Calu3 (cell line): ENCODE measurements at places on chromosomes 2 and 18. TPM values are rescaled to one million over a fixed set of nuclear protein-coding genes. Genes with fewer than 3 reads are reported as not detected.
A peak's percentile ranks its signal among the peaks of the same experiment; 100 is the strongest.

DNA sequence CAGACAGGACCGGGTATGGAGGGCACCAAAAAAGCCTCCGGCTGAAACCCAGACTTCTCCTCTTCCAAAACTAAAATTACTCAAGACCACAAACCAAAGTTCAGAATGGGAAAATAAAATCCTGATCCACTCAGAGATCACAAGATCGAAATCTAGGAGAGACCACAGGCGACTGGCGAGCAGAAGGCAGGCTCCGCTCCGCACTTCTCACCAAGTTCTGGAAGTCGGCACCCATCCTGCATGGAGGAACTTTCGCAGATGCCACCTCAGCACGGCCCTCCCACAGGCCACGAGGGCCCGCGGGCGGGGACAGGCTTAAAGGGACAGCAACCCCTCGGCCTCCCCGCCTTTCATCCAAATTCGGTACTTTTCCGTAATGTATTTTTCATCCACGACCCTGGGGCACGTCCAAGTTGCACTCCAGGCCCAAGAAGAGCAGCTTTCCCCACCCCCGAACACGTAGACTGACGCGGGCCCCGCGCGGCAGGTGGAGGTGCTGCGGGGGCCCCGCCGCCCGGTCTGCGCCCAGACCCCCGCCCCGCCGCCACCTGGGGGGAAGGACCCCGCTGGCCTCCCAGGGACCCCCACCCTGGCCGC is 43.7 kb downstream of the HDLBP start:
- peak; percentile 77 for DNase-seq

GRCh38 chr2:18930971-18931370 is 341.6 kb upstream of the NT5C1B start:
- no peak for DNase-seq

STAT4 gene
- total RNA-seq: 0.85 and 1.3 TPM in 2 replicates

GRCh38 chr18:57947117-57947516 is 96.9 kb upstream of the NEDD4L start:
- no peak for DNase-seq

DNA sequence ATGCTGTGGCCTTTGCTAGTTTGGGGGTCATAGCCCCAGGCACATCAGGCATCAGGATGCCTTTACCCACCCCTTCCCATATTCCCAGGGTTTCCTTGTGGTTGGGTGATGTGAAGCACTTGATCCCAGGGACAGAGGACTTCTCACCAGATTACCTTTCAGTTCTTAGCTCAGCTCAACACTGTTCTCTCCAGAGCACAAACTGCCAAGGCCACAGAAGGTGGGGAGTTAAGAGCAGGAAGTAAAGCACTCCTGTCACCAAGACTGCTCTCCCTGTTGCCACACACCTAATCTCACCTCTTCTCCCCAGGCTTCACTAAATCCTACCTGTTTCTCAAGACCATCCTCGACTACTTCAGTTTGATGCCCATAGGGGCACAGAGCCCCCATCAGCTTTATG is 25.9 kb downstream of the FHOD3 start:
- DNase-seq: no peak

FAM110C gene
- 17.9 and 20.6 TPM in 2 replicates for total RNA-seq

B4GALT6 gene
- 11.1 and 22.0 TPM in 2 replicates for total RNA-seq

DNA sequence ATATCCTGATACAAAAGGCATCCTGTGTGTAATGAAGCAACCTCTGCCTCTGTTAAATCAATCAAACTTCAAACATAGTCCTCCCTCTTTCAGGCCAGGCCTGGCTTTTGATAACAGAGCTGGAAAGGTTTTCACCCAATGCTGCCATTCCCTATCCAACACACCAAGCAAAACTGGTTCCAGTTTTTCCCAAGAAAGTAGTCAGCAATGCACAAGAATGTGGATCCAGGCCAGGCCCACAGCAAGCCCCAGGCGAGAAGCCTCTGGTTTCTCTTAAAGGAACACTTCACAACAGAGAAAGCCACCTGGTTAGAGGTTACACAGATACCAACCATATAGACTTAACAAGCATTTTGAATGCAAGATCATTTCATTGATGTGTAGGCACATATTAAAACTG is 49.2 kb upstream of the CCDC150 start:
- DNase-seq: no peak

- DNase-seq: no peak
These were observed 8.6 kb downstream of the GNLY start for GRCh38 chr2:85702800-85703199.

DNA sequence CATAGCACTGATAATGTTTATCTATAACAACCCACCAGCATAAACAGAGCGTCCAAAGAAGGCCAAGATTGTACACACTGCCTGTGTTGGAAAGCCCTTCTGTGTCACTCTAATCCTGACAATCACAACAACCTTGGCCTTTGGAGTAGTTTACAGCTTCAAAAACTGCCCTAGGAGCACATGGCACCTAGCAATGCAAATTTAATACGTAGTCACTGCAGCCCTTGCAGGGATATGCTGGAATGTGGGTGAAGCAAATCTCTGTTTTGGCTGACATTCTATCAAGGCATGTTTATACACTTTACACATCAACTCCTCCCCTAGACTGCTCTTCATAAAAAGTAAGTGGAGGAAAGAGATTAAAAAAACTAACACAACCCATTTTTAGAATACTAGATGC is 66.8 kb downstream of the GRB14 start:
- no peak for DNase-seq

DNA sequence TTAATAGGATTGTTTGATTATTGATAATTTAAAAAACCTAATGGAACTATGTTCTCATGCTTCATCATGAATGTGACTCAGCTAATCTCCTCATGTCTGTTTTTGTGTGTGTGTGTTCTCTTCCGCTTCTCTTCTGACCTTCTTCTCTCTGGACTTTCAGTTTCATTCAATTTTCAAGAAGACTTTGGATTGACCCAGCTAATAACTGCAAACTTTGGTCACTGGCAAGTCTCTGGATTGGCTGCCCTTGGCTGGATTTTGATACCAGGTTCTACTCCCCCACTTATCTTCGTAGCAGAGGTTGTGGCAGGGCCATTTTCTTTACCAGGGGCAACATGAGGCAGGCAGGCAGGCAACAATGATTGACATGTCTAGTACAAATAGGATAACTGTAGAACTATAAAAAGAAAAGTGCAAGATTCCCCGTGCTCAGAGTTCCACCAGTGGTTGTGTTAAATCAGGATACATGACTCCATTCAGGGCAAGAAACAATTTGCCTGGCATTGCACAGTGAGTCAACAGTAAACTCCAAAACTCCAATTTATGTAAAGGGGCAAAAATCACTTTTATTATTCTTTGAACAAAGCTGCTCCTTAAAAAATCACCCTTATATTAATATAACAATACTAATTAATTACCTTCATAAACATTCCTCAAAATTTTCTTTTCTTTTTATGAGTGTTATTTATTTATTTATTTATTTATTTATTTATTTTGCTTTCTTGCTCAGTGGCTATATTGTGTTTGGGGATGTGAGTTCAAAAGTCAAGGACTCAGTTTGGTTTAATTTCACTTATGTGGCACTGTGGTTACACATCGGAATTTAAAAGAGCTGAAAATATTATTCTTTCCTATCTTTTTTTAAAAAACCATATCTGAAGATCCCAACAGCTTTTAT is 167.6 kb downstream of the RND3 start:
- DNase-seq: no peak

DNA sequence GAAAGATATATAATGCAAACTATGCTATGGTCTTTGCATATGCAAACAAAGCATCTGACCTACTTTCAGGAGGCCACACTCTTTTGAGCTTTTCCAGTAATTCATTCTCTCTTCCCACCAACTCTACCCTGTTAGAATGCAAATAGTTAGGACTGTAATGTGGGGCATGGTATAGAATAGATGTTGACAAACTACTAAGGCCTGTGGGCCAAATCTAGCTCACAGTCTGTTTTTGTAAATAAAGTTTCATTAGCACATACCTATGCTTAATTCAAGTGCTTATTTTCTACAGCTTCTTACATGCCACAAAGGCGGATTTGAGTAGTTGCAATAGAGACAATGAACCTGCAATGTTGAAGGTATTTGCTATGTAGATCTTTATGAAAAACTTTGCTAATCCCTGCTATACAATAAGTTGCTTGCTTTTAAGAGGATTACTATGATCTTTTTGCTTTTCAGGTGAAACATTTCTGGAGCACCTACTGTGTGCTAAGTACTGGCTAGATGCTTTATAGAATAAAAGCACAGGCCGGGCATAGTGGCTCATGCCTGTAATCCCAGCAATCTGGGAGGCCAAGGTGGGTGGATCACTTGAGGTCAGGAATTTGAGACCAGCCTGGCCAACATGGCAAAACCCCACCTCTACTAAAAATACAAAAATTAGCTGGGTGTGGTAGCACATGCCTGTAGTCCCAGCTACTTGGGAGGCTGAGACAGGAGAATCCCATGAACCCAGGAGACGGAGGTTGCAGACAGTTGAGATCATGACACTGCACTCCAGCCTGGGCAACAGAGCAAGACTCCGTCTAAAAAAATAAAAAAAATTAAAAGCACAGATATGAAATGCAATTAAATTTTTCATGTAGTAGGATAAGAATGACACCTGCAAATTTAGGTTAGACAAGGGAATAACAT is 267.8 kb downstream of the DPP10 start:
- DNase-seq: no peak
